Activated CD4-positive, alpha-beta T cell treated with anti-CD3 and anti-CD28 coated beads for 48 hours (primary cell): ENCODE measurements at places on chromosomes 1 and 21.

DNA sequence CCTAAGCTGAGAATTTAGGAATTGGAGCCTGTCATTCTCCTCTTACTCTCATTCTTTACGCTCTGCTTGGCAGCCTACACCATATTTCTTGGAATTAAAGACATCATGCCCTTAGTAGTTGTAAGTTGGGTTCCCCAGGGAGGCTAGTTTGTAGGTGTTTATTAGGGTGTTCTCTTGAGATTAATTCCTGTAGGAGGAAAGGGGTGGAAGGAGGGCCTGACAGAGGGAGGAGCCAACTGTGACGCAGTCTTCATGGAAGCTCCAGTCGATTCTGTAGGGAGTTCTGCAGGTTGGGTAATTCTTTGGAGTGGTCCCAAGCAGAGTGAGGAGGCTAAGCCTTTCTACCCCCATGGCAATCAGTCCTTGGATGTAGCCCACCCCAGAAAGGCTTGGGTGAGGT is 111.4 kb downstream of the HHAT start:
- DNase-seq = no peak

DNA sequence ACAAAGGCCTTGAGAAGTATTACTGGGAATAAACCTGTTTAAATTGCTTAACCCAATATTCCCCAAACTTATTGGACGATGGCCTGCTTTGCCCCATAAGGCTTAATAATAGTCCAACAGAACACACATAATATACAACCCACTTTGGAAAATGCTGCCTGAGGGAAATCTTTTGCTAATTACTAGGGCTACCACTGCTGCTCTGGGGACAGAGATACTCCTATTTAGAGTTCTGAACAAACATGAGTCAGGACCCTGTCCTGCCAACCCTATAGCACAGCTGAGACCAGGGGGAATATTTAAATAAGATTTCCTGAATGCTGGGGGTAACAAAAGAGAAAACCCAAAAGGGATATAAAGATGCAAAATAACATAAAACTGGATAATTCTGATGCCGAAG is 139.1 kb downstream of the BRINP2 start:
- DNase-seq = no peak

DNA sequence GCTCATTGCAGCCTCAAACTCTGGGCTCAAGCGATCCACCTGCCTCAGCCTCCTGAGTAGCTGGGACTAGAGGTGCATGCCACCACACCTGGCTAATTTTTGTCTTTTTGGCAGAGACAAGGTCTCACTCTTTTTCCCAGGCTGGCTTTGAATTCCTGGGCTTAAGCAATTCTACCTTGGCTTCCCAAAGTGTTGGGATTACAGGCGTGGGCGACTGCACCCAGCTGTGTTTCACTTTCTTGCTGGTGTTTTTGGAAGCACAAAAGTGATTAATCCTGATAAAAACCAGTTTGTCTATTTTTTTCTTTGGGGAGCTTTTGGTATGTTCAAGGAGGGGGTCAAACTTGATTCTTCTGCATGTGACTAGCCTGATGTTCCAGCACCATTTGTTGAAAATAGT is 19.3 kb downstream of the RNF11 start:
- DNase-seq = no peak

- DNase-seq = no peak
Observed at GRCh38 chr1:57064379-57065140, 98.7 kb upstream of the C8B start.

DNA sequence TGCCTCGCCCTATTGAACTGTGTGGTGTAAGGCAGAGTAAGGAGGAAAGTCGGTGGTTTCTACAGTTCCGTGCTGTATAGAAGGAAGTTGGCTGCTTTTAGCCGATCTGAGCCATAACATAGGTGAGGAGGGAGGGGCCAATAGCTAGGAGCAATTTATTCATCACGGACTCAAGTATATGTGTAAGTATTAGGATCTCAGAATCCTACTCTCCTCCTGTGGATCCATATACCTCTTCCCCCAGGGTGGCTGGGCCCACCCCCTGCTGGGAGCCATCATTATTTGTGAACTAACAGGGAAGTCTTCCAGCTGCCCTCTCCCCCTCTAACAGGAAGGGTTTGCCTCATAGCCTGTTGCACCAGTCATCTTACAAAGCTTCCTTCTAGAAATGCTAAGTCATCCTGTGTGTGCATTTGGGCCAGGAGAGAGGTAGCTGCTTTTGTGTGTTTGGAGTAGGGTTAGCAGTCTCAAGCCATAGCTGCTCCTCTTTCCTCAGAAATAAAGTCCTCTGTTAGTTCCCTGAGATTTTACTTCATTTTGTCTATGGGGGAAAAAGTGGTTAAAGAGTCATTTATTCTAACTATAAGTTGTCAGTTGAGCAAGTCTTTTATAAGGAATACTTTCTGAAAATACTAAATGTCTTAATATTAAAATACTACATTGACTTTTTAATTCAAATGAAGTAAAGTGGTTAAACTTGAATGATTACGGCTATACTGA is 14.9 kb upstream of the CENPS start:
- DNase-seq = no peak

DNA sequence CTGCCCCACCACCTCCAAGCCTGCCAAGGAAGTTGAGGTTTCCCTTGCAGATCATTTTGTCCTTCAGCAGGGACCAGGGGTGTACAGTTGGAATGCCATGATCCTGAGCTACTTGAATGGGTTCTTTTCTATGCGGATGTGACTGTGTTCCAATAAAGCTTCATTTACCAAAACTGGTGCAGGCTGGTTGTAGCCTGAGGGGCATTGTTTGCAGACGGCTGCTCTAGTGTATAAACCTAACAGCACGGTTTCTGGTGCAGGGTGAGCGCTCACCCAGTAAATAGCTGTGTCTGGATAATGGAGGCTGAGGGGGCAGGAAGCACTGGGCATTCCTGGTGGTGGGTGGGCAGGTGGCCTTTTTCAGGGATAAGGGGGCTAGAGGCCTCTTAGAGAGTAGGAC is 72.7 kb upstream of the ACTL8 start:
- DNase-seq = no peak

DNA sequence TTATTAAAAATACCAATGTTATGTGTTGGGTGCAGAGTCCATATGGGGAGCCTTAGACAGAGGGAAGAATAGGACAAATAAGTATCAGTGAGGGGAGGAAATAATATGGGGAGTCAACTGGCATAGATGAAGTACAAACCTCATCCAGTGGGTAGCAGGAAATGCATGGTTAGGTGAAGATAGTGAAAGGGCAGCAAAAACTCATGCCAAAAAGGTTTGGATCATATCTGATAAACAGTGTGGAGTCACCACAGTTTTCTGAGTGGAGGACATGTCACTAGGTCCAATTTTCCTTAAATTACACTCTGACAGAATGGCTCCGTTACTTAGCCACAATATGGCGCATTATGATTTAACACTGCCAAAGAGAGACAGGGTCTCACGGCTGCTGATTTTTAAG is 10.3 kb downstream of the DUSP23 start:
- no peak for DNase-seq

- DNase-seq = no peak
Observed at GRCh38 chr1:187718527-187718926, 889.8 kb downstream of the PLA2G4A start.

DNA sequence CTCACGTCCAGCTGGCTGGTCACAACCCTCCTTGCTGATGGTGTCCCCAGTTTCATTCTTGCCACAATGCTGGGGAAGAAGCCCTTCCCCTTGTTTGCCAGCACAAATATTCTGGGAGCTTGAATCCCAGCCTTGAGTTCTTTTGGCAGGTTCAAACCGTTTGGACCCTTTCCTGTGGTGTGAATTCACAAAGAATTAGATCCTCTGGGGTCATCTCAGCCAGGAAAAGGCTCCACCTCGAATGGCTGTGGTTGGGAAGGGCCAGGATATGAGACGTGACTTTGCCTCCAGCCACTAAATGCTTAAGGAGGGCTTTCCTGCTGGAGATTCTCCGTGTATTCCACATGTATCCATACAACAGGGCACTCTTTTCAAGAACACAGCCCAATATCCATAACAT is 66.9 kb downstream of the MRPL37 start:
- no peak for DNase-seq
